NCI-H187 (cell line): ENCODE measurements at places on chromosomes 1 and 21.

GRCh38 chr1:30171537-30172298, 551.7 kb downstream of the MATN1 start:
- DNase-seq, result no peak

GRCh38 chr1:91997607-91998195, 32.1 kb upstream of the EPHX4 start:
- no peak for DNase-seq

GRCh38 chr21:15221799-15222386, 157.1 kb upstream of the NRIP1 start:
- DNase-seq, result no peak

- no peak for DNase-seq
Observed at GRCh38 chr1:224637515-224637914, 21.4 kb downstream of the CNIH3 start.

GRCh38 chr1:20174937-20175666, 10.8 kb upstream of the UBXN10 start:
- DNase-seq, result no peak

GRCh38 chr1:220652995-220653394, 37.2 kb upstream of the C1orf115 start:
- DNase-seq, result no peak

DNA sequence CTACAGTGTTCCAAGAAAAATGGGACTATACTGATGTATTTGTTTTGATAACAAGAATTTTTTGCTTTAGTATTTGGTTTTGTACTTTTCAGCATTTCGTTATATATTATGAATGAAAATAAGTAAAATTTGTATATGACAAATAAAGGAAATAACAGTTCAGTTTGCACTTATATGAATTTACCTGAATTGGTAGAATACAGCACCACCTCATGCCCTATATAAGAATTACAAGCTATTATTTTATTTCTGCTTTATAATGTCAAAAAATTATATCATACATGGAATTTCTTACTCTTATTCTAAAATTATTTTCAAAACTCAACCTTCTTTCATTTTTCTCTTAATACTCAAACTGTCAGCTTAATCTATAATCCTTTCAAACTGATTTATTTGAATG, 14.6 kb downstream of the EFCAB7 start:
- no peak for DNase-seq

DNA sequence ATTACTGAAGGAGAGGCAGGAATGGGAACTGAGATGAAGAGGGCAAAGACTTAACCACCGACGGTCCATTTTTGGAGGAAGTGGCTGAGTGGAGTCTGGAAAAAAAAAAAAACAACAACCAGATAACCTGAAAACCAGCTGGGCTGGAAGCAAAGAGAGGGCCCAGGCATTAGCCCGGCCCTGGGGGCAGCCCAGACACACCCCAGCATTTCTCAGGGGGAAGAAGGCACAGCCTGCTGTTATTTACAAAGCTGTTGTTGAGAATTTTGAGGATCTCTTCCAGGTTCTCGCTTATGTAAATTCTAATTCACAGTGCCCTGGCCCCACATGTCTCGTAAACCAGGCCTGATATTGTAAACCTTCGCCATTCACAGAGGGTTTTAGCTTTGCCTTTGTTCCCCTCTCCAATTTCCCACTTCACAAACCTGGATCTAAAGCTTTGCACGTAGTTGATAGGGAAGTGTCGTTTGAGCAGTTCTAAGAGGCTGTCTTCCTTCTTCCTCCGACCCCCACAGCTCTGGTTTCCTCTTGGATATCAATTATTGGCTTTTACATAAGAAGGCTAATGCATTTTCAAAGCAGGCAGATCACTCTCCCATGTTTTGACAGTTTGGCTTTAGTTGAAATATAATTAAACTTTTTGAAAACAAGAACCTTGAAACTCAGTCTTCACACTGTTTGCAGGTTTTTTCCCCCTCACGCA, 161.8 kb upstream of the IRF2BP2 start:
- DNase-seq, result no peak

GRCh38 chr1:221435504-221435904, 306.4 kb downstream of the DUSP10 start:
- DNase-seq, result no peak

- no peak for DNase-seq
Observed at GRCh38 chr1:37085393-37085792, 51.1 kb upstream of the GRIK3 start.

DNA sequence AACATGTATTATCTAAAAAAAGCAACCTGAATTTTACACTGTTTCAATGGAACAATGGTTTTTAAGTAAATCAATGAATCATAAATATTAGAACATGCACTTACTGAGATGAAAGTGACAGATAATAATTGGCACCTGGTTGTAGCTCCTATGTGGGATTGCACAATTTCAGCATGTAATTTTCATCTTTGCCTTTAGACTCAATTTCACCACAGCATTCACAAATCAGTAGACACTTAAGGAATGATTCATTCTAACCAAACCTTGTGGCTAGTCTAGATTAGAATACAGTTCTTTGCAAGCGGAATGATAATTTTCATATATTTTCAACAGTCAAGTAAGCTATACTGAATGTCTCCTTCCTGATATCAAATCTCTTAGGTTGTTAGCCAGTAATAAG, 853.4 kb downstream of the KCNT2 start:
- DNase-seq, result no peak

- no peak for DNase-seq
Observed at GRCh38 chr1:18200918-18201317, 93.3 kb downstream of the IGSF21 start.

- DNase-seq, result no peak
Observed at GRCh38 chr1:217253351-217253750, 377.5 kb downstream of the GPATCH2 start.

DNA sequence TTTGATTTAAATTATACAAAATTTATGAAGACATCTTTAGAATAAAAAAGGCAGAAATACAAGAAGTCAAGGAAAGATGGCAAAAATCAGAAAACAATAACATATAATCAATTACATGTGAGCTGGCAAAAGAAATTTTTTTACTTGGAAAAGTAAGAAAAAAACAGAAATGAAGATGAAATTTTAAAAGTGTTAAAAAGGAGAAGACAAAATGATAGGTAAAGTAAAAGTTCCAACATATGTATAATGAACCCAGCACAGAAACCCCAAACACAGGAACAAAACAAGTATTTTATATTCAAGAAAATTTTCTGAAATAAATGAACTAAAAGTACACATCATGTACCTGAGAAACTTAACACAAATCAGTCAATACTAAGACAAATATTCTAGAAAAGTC, 63.4 kb downstream of the USP1 start:
- no peak for DNase-seq

DNA sequence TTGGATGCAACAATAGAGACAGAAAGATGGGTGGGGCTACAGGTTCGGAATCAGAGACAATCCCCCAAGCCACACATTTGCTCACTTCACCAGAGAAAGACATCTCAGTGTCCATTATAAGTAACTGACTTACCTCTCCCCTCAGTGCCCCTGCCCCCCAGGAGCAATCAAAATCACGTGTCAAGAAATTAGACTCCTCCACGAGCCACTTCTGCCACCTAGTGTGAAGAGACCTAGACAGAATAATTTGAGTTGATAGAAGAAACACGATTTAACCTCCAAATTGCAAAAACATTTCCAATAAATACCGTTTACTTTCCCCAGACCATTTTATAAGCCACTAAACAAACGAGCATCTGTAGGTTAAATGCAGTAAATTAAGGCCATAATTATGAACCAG, 123.2 kb downstream of the SLC30A10 start:
- no peak for DNase-seq

GRCh38 chr1:211587123-211587522, 8.2 kb upstream of the SLC30A1 start:
- DNase-seq, result no peak

DNA sequence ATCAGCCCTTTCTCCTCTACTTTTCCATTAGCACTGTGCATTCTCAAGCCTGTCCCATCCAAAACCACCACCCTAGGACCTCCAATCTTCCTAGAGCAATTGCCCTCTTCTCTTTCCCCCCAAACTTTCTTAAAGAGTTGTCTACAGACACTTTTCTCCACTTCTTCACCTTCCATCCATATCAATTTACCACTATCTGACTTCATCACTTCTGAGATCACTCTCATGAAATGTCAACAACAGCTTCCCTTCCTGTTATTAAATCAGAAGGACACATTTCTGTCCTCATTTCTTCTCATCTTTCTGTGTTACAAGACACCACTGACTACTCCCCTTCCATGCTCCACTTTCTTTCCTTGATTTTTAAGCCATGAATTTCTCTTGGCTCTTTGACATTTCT, 36.0 kb upstream of the CFAP298 start:
- DNase-seq, result no peak

DNA sequence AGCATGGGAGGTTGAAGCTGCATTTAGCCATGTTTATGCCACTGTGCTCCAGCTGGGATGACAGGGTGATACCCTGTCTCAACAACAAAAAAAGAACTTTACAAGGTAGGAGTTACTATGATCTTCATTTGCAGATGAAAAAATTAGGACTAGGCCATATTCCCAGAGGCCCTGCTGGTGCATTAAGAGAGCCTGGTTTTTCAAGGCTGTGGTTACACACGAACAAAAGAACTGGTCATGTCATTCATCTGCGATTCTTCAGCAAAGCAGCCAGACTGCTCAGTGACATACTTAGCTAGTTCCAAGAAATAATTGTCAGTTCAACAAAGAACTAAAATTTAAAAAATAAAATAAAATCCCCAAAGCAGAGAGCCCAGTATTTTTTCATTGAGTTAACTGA, 66.1 kb upstream of the SLC22A15 start:
- DNase-seq, result no peak

DNA sequence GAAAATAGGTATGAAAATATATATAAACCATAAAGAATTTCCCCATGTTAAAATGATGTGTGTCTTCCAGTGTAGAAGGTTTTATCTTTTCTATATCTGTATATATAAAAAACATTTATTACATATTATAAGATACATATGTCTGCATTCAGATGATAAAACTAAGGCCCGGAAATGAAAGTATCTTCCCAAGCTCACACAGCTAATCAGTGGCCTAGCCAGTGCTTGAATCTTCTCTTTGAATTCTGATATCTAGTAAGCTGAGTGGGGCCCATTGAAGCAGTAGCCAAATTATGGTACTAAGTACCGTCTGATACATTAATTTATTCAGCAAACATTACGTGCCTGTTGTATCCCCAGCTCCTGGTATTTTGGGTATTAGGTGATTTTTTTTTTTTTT, 28.6 kb downstream of the UCK2 start:
- DNase-seq, result no peak

GRCh38 chr1:234665975-234666605, 56.1 kb upstream of the IRF2BP2 start:
- no peak for DNase-seq

- no peak for DNase-seq
Observed at GRCh38 chr1:82044111-82044510, 243.4 kb downstream of the ADGRL2 start.

DNA sequence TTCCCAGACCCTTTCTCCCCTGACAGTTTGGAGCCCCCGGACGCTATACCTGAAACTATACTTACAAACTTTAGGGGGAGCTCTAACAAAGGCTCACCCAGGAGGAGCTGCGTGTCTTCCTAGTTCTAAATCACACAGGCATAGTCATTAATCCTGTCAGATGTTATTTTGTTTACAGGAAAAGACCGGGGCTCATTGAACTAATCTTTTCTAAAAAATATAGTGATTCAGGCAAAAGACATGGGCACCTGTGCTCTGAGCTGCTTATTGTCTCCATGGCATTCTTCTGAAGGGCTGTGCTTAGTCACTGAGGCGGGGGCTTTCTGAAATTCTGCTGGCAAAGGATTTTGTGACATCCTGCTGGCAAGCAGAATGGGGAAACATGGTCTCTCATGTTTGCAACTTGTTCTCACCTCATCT, 1577.0 kb downstream of the NCAM2 start:
- no peak for DNase-seq

GRCh38 chr1:117135329-117135728, 13.8 kb upstream of the TRIM45 start:
- DNase-seq, result no peak

DNA sequence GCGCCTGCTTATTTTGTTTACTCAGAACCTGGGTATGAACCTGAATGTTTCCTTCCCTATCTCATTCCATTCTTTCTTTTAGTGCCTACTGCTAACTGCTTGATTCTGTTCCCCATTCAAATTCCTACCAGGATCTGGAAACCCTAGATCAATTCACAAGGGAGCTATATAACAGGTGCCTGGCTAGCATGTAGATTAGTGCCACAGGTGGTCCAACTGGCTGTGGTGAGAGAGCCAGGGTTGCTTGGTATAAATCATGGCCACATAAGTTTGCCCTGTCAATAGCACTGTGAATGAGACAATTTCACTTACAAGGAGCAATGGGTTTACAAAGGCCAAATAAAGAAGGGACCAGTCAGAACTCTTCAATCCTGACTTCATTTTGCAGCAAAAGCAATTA, 6.6 kb upstream of the PRPF38B start:
- DNase-seq, result no peak

- no peak for DNase-seq
Observed at GRCh38 chr1:229032375-229032774, 238.5 kb upstream of the RAB4A start.

GRCh38 chr1:185670187-185670627, 64.0 kb upstream of the HMCN1 start:
- peak; percentile 17 for DNase-seq

DNA sequence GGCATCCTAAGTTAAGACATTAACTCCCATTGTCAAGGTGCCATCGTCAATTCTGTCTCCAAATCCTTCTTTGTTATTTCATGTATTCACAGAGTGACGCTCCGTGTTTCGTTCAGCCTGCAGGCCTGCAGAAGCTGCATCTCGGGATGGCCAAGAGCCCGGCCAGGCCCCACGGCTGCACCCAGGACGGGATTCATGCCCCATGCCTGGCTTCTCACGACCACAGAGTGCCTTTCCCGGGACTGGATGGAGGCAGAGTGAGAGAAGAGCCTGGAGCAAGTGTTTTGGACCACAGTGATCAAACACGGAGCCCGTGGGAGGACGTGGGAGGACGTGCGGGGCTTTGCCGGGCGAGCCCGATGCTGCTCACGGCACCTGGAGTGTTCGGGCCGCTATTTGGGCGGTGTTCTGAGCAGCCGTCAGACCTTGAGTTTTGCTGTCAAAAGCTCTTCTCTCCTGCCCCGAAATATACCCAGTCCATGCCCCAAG, 56.8 kb downstream of the COL6A1 start:
- DNase-seq, result no peak

DNA sequence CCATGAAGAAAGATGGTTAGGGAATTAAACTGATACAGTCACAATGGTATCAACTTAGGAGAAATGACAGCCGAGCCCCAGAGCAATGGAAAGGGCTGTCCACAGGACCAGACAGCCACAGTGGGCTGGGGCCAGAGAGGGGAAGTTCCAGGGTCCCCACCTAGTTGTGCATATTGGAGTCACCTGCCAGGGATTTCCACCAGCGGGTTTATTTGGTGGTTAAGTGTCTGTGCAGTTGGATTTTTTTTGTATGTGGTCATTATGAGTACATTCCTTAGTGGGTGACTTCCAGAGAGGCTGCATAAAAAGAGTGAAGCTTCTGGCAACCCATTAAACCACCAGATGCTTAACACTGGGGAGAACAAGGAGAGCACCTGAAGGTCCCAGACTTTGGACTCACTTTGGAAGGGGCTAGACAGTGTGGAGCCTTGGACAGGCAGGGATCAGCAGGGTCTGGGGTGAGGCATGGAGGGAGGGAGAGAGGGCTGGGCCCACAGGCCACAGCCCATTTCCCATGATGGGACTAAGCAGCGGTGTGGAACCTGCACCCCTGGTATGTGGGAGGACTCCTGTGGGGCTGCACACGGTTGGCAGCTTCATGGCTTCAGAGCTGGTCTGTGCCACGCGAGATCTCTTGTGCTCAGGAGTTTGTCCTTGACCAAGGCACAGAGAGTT, 7.8 kb upstream of the PTTG1IP start:
- DNase-seq, result no peak
